GM06990 (cell line): ENCODE measurements at places on chromosomes 4 and X.

GRCh38 chr4:91909963-91910362, 393.8 kb upstream of the GRID2 start:
- DNase-seq: no peak

DNA sequence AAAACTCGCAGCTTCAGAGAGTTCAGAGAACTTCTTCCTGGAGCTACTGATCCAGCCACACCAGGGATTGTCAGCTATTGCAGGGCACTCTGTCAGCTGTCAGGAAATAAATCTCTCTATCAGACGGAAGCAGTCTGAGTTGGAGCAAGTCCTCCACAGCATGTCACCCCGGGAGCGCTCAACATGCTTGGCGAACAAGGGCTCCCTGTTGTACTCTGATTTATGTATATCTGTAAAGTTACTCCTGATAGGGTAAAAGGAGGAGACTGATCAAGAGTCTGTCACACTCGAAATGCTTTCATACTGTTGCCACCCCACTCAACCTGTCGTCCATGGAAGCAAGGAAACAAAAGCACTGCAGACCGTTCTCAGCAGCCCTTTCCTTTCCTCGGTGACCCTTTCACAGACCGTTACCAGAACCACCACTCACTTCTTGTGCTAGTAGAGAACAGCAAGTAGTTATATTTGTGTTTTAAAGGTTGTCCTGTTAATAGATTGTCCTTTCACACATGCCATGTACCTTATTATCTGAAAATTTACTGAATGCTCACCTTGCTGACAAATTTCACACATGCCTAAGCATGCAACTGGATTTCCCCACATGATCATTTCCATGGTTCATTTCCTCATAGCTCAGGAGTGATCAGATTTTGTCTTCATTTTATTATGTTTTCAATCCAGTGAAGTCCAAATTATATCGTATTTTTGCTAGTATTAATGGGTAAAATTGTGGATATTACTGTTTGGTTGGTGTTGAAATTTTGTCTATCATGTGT, 2108.9 kb upstream of the TENM3 start:
- DNase-seq: peak; percentile 15

- DNase-seq: no peak
Measured at GRCh38 chr4:111037591-111038360, 414.9 kb upstream of the PITX2 start.

DNA sequence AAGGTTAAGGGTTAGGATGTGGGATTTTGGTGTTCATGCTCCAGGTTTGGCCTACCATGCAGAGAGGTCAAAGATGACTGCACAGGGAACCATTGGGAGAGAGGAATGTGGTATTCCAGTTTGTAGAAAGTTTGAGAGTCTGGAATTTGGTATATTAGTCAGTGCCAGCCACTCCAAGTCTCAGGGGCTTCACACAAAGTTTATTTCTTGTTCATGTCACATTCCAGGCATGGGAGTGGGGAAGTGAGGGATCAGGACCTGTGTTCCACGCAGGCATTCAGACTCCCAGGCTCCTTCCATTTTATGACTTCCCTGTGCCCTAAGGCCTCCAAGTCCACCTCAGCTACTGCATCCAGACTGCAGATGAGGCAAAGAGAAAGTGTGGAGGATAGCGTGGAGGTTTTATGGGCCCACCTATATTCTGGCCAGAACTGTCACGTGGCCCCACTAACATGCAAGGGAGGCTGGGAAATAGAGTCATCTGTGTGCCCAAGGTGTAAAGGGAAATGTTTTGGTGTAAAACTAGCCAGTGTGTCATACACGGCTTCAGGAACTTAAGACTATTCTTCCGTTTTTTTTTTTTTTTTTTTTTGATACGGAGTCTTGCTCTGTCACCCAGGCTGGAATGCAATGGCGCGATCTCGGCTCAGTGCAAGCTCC, 140.6 kb upstream of the SCML1 start:
- no peak for DNase-seq

DNA sequence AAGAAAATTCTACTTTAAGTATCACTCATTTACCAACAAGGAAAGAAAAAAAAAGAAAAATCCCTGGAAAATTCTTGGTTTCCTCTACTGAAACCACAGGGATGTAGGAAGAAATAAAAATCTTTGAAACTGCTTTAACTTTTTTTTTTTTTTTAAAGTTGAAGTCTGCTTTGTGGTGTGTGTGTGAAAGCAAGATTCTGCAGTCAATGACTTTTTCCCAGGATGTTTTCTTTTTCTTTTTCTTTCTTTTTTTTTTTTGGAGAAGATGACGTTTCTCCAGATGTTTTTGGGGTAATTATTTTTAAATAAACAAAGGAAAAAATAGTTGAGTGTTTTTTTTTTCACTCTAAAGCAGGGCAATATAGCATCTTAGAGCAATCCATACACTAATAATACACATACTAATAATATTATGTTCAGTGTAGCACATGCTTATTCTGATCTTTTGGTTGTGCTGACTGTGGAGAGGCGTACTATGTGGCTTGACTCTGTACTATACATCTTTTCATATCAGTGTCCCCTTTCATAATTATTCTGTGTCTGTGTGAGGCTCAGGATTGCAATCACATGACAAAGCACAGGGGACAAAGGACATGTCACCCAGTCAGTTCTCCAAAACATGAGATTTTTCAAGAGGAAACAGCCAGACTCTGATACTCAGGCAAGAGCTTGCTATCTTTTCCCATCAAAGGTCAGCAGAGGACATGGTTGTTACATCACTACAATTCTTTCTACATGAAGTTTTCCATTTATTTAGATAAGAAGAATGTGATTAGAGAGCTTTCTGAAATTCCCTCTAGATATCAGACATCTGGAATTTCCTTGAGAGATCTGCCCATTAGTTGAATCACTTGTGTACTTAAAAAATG, 111.0 kb downstream of the PDE5A start:
- DNase-seq: no peak

DNA sequence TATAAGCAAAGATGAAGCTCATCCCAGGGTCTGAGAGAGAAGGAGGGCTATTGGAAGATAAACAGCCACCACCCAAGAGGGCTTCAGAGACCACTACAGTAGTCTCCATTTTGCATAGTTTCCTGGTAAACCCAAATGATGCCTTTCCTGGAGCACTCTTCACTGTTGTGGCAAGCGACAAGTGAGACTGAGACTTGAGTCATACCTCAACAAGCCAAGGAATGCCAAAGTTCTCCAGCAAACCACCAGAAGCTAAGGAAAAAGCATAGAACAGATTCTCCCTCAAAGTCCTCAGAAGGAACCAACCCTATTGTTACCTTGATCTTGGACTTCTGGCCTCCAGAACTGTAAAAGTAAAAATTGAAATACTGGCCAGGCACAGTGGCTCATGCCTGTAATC, 65.9 kb downstream of the LARP7 start:
- DNase-seq: no peak

GRCh38 chr4:152705903-152706302, 26.1 kb upstream of the TMEM154 start:
- DNase-seq: no peak

DNA sequence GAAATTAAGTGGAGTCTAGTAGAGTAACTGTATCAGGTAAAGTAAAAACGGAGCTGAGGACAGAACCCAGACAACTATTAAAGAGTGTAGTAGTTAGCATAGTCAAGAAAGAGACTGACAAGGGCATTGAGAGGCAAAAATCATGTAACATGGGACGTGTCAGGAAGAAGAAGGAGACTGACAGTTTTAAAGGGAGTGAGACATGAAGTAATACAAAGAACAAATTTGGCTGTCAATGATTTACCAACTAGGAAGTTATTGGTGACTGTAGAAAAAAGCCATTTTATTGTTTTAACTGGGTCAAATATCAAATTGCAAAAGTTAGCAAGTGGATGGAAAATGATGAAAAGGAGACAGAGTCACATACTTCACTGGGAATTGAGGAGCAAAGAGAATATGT, 422.3 kb downstream of the MAPK10 start:
- no peak for DNase-seq

GRCh38 chrX:143669395-143669794, 33.5 kb upstream of the SLITRK4 start:
- DNase-seq: no peak

GRCh38 chr4:183362916-183363542, 40.8 kb upstream of the CLDN24 start:
- no peak for DNase-seq

DNA sequence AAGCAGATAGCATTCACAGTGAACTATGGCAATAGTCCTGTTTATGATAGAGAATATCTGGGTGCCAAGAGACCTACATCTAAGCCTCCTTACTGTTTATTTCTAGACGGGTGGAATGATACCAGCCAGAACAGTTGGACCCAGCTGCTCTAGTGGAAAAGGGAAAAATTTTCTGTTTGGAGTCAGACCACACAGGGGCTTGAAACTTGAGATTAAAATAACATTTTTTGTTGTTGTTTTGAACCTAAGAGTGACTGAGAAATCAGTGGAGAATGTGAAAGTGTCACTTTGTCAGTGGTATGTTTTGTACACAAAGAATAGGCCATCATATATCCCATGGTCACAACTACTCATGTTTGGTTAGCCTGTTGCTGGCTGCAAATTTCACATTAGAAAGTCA, 105.7 kb downstream of the AGTR2 start:
- DNase-seq: no peak

- no peak for DNase-seq
Measured at GRCh38 chr4:95129821-95130311, 372.1 kb downstream of the BMPR1B start.

DNA sequence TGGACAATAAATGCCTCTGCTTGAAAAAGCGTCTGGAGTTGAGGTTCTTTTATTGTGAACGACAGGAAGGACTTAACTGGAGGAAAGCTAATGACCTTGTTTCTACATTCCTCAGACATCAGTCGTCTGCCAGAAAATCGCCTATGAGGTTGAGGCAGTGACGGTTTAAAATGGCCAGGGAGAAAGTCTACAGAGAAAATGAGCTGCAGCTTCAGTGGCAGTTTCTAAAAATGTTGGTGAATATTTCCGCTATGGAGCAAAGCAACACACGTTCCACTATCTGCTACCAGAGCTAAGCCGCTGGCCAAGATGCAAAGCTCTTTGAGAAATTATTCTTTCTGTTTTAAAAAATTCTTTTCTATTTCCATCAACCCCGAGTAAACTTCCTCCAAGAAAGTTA, 116.9 kb upstream of the GALNT7 start:
- no peak for DNase-seq
